ENCODE measurements at places on chromosomes 16 and 17.

DNA sequence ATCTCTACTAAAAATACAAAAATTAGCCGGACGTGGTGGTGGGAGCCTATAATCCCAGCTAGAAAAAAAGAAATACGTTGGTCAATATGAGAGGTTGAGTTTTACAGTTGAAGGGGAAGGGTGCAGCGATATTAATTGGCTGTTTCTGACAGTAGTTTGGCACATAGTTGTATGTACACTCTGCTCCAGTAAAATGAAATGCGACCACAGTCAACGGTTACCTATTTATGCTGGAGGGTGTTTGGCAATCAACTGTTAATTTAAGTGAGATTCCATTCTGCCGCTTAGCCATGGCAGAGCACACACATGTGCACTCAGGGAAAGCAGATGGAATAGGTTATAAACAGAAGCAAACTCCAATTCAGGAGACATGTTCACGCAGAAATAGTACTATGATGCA is 9.3 kb upstream of the ZNF594 start:
- no peak for DNase-seq

DNA sequence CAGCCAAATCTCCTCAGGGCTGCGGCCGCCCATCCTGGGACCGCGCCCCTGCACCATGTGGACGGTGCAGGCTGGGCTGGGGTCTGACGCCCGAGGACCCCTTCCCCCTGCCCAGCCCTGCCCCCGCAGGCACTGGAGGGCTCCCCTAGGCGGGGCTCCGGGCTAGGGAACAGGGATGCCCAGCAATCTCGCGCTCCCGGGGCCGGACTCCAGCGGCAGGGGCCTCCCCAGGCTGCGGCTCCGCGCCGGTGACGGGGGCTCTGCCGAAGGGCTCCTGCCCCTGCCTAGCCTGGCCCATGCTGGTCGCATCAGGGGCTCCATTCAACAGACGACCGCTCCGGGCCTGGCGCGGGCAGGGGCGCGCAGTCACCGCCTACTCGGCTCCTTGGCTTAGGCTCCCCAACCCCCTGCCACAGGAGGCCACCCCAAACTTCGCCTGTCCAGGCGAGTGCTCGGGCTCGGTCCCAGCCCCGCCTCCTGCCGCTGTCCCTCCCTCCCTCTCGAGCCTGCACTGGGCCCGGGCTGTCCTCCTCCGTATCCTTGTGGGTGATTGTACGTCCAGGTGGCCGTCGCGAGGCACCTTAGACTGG is 27.4 kb upstream of the ADORA2B start:
- peak; percentile 12 for DNase-seq

- DNase-seq = peak; percentile 69
These were observed 12.7 kb upstream of the FAM20A start for GRCh38 chr17:68613739-68614298.

- no peak for DNase-seq
These were observed 77.9 kb downstream of the GOSR1 start for GRCh38 chr17:30554839-30555751.

DNA sequence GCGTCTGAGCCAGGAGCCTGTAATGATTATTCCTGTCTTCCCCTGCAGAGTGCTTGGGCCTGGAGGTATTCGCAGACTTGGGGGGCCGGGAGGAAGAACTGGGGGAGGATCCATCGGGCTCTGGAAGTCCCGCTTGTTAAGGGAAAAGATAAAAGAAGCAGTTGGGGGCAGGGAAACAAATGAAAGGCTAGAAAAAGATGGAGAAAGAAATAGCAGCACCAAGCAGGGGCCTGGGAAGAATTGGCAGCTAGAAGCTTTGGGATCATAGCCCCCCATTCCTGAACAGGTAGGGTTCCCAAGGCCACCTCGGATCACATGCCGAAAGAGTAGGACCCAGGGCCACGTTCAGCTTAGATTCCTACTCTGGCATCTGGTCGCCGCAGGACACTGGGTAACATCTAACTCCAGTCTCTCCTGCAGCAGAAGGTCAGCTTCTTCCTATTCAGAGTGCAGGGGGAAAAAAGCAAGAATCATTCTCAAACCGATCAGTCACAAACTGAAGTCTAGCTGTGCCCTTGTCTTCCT is 23.6 kb downstream of the ADAM11 start:
- DNase-seq = no peak

- DNase-seq = peak; percentile 58
These were observed 345 bp downstream of the EMC8 start for GRCh38 chr16:85798901-85799496.

DNA sequence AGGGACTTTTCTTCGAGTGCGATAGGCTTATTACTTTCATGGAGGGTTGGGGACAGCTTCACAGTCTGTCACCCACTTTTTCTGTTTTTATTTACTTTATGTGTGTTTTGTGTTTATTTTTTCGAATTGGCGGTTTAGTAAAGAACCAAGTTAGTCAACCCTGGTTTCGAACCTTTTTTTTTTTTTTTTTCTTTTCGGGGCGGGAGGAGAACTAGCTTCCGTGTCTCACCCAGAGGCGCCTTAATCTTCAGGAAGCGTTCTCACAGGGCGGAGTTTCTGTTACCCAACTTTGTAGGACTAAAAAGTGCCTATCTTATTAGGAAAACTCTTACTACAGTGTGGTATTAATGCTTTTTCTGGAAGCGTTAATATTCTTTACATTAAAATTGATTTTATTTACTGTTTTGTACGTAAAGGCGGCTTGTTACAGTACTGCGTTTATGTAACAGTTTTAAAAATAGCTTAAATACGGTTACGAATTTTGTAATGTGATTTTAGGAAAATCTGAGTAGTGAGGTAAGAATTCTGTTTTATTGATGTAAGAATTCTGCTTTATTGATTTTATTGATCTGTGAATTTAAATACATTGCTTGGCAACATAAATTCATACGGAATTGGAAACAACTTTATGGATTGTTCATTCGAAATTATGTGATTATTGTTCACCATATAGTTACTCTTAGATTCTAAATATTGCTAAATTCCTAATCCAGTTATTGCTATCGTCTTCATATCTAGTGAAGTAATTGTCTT is 885 bp downstream of the ZNF207 start:
- peak; percentile 85 for DNase-seq

DNA sequence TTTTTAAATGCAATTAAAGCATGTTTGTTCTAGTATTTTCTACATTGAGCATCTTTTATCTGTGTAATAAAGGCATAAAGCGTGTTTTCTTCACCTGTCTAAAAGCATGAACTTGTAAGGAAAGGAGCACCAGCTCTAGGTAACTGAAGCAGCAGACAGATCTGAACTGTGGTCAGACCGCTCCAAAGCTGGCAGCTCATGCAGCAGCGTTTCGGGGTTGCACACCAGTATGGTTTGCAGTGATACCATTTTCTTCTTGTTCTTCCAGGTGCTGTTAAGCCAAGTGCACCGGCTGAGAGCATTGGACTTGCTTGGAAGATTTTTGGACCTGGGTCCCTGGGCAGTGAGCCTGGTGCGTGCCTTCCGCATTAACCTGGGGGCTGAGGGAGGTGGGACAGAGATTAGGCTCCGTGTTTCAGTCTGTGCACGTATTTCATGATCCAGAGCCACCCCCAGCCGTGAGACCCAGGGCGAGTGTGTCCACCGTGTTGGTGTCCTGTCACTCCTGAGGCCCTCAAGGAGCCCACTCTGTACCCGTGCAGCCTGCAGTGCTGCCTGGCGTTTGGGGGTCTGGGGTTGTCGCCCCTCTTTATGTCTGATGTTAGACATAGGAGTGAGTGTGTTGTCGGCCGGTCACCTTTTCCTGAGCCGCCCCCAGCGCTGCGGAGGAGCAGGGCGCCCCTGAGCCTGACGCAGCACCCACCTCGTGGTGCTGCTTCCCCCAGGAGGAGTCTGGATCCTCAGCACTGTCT is 136.3 kb upstream of the CHMP6 start:
- DNase-seq = no peak

GRCh38 chr16:1413684-1414531 is 596 bp downstream of the UNKL start:
- peak; percentile 75 for DNase-seq

GRCh38 chr17:33712120-33712519 is 419.0 kb upstream of the ASIC2 start:
- no peak for DNase-seq

GRCh38 chr17:75317671-75318070 is 28.4 kb upstream of the SLC25A19 start:
- no peak for DNase-seq

- peak; percentile 80 for DNase-seq
These were observed 16.4 kb upstream of the SMIM36 start for GRCh38 chr17:55527540-55528118.

GRCh38 chr16:72848759-72849664 is 198.9 kb downstream of the ZFHX3 start:
- DNase-seq = peak; percentile 93

- no peak for DNase-seq
These were observed 97.2 kb upstream of the KCNJ18 start for GRCh38 chr17:21595086-21595485.

- DNase-seq = no peak
These were observed 101.4 kb downstream of the RBFOX3 start for GRCh38 chr17:79509490-79509889.

DNA sequence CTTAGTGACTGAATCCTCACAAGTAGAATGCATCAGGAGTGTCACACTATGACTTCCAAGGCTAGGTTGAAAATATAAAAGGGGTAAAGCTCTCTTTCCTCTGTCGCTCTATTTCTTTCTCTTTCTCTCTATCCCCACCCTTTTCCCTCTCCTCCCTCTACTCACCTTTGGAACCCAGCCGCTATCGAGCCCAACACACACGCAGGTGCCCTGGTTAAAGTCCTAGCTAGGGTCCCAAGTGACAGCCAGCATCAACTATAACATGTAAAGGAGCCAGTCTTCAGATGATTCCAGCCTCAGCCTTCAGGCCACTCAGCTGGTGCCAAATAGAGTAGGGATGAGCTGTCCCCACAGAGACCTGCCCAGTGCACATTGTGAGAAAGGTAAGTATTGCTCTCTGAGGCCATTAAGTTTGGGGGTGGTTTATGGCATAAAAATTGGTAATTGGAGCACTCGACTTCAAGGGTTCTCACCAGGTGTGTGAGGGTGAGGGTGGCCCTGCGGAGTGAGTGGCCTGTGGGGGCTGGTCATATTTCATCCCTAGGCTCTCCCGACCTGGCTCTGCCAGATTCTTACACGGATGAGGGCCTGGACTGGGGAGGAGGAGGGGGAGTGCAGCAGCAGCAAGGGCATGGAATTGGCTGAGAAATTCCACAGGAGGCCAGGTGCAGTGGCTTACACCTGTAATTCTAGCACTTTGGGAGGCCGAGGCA is 14.9 kb upstream of the C16orf54 start:
- no peak for DNase-seq

GRCh38 chr16:20995711-20996110 is 95.1 kb downstream of the LYRM1 start:
- DNase-seq = no peak

DNA sequence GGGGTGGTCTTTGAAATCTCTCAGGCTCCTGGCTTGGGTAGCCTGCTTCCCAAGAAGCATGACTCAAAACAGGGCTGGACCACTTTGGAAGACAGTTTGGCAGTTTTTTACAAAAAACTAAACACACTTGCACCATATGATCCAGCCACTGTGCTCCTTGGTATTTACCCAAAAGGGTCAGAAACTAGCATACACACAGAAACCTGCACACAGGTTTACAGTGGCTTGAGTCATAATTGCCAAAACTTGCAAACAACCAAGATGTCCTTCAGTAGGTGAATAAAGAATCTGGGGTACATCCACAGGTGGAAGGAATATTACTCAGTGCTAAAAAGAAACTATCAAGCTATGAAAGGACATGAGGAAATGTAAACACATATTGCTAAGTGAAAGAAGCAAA is 323.2 kb upstream of the CDH5 start:
- no peak for DNase-seq

DNA sequence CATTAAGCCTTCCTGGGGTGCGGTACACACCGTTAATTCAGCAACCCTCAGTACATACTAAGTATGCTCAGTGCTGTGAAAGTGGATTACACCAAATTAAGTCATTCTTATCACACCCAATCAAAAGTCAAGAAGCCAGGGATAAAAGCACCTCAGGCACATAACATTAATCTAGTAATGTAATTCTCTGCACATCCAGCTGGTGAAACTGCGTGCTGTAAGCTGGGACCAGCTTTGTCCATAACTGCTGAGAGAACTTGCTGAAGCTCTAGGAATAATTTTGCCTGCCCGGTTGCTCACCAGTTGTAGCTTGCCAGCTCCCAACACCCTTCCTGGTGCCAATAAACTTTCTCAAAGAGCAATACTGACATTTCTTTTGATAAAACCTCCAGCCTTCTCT is 44.9 kb downstream of the SLC47A1 start:
- DNase-seq = no peak

- no peak for DNase-seq
These were observed 214.1 kb downstream of the HS3ST4 start for GRCh38 chr16:25905810-25906209.

- no peak for DNase-seq
These were observed 498 bp downstream of the IGFALS start for GRCh38 chr16:1792836-1793577.

DNA sequence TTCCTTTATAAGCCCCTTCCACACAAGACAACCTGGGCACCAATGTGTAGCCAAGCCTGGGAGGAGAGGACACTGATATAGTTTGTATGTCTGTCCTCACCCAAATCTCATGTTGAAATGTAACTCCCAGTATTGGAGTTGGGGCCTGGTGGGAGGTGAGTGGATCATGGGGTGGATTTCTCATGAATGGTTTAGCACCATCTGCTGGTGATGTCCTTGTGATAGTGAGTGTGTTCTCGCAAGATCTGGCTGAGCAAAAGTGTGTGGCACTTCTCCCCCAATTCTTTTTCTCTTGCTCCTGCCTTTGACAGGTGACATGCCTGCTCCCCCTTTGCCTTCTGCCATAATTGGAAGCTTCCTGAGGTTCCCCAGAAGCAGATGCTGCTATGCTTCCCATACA is 135.8 kb downstream of the USP31 start:
- DNase-seq = peak; percentile 8

DNA sequence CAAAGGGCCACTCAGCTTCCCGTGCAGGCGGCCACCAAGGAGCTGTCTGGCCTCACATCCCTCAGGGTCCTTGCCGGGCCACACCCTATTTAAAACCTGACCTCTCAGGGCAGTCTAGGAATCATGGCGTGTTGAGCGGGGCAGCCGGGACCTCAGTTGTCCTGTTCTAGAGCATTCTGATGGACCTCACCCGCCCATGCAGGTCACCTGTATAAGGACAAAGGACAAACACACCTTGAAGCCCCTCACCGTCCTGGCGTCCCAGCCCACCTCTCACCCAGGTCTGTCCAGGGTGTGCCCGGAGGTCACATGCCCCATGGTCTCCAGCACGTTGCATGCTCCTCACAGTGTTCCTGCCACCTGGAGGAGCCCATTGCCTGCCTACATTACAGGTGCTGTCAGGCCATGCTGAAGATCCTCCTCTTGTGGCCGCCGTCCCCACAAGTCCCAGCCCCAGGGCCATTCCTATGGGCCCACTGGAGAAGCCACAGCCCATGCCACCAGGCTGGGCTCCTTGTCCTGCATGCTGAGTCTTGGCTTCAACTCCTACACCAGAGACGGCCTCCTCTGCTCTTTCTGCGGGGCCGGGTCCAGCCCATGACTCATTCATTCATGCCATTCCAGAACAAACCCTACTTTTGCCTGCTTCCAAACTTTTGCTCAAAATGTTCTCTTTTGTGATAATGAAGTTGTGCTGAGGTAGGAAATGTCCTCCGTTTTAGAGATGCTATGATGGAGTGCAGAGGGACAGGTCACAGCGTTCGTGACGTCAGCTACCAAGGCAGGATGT is 46.3 kb downstream of the PEMT start:
- peak; percentile 77 for DNase-seq

All from adipocyte (in vitro differentiated cells).